ENCODE measurements at places on chromosomes 7 and 10. TPM values are rescaled to one million over a fixed set of nuclear protein-coding genes. Genes with fewer than 3 reads are reported as not detected.

Gene SLC13A4
- not detected for total RNA-seq

Gene RAMP3
- total RNA-seq, result not detected

Gene GNAT3
- not detected for total RNA-seq

Gene CPVL
- total RNA-seq, result 0.71 TPM

Gene NUPR2
- total RNA-seq, result not detected

Gene MLXIPL
- 0.37 TPM for total RNA-seq

Gene ASL
- 28.0 TPM for total RNA-seq

Gene SMNDC1
- 4.9 TPM for total RNA-seq

Gene STARD3NL
- 66.4 TPM for total RNA-seq

Gene GIGYF1
- total RNA-seq, result 11.9 TPM

Gene LIPM
- not detected for total RNA-seq
